ENCODE measurements at places on chromosomes 11 and 22.

DNA sequence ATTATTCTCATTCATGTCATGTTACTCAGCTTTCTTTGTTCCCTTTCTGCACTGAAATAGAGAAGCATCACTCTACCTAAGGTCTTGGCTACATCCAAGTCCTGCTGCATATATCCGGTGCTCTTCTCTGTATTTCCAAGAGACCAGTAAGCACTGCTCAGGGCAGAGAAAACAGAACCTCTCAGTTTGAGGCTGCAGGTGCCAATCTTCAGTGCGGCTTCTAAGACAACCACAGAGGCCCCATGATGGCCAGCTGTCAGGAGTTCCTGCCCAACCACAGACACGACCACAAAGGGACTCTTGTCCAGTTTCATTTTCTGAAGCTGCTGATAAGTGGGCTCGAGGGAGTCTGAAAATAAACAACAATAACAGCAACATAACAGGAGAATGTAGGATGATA is 378.4 kb upstream of the PITPNB start:
- no peak for DNase-seq

DNA sequence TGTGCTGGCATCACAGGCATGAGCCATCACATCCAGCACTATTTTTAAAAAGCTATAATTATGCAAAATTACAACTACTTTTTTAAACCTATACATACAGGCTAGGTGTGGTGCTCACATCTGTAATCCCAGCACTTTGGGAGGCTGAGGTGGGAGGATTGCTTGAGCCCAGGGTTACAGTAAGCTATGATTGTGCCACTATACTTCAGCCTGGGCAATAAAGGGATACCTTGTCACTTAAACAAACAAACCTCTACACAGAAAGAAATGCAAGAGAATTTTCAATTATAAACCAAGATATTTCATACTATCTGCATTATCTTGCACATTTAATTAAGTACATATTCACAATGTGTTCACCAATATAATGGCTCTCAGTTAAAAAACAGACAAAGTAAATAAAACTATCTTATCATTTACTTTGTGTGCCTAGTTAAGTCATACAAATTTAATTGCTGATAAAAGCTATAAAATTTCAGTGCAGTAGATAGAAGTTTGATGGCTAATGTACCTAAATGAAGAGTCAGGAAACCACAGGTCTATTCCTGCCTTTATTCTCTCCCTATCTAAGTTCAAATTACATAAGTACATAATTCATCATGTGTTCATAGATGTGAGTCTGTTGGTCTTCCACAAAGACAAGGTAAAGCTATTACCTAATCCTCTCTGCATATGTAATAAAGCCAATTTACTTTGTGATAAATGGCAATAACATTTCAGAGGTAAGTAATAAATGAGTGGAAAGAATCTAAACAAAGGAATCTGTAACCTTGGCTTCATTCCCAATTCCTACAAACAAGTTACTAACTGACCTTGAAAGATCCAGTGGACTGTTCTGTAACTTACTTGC is 9.0 kb upstream of the RDX start:
- DNase-seq: no peak

- DNase-seq: peak; percentile 83
Measured at GRCh38 chr22:30754971-30755758, 60.5 kb downstream of the OSBP2 start.

DNA sequence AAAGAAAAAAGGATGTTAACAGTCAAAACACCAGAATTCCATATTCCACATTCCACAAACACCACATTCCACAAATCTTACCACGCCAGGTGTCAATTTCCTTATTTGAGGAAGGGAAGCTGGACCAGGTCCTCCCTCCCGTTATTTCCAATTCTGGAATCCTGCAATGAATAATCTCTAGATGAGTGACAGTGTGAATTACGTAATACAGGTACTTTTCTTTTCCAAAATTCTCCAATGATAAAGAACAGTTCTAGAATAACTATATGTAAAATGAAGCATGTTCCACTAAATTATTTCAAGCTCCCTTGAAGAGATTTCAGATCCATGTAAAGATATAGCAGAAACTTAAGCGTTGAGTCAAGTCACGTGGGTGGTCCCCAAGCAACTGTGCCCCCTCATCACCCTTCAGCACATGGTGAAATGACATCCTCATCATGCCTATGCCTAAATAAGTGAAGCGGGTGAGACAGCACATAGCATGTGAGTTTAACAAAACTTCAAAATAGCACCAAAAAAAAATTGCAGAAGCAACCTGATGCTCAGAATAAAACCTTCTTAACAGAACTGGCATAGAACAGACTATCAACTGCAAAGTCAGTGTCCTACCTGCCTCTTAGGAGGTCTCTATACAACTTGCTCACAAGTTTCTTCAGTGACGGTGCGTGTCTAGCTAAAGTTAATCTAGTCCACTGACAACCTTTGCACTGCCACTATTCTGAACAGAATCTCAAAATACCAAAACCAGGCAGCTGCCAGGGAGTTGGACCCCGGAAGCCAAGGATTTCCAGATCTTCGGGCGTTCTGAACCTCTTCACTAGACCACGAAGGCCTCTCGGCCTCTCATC is 876 bp downstream of the NFRKB start:
- DNase-seq: no peak

DNA sequence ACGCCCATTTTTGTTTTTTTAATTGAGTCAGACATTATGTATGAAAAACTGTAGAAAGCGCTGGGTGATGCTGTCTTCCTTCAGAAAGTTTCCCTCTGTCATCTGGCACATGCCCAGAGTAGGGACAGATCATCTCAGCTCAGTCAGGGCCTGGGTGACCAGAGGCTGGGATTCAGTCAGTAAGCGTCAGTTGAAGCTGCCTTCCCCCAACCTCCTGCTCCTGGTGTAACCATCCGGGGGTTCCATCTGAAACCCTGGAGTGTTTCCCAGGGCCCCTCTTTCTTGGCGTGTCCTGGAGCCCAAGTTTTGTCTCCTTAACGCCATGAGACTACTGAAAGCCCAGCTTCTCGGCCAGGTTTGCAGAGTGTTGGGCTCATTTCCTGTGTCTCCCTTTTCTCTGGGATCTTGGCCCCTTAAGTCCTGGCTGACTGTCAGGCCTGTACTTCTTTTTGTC is 10.7 kb downstream of the PPFIA1 start:
- DNase-seq: peak; percentile 61
